Hematopoietic multipotent progenitor cell treated with erythropoietin and hydrocortisone succinate and interleukin-3 and kit ligand, for 15 days (in vitro differentiated cells): ENCODE measurements at places on chromosomes 11 and 22.

DNA sequence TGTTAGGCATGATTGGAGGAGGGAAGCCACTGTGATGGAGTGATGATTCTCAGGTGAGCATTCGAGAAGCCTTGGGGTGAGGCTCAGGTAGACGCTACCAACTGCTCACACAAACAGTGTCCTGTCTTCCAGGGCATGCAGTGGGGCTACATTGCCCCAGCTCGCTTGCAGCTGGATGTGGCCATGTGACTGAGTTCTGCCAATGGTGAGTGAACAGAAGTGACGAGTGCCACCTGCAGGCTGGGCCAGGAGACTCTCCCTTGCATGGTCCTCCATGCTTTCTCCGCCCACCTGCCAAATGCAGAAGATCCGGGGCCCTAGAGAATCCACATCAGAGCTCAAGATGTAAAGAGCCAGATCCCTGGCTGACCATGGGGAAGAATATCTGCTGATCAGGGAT lies 195.9 kb downstream of the BCR start:
- no peak for DNase-seq

DNA sequence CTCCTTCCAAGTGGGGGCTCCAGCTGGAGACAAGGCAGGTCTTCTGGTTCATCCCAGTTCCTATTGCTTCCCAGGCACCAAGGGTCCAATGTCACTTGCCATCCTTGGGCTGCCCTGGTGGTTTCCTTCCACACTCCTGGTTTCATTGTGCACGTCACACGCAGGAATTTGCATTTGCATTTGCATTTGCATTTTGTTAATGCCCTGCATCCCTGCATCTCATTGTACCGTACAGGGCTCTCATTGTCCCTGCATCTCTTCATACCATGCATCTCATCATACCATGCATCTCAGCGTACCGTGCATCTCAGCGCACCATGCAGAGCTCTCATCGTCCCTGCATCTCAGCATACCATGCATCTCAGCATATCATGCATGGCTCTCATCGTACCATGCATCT lies 112.2 kb upstream of the SYT13 start:
- DNase-seq, result no peak

DNA sequence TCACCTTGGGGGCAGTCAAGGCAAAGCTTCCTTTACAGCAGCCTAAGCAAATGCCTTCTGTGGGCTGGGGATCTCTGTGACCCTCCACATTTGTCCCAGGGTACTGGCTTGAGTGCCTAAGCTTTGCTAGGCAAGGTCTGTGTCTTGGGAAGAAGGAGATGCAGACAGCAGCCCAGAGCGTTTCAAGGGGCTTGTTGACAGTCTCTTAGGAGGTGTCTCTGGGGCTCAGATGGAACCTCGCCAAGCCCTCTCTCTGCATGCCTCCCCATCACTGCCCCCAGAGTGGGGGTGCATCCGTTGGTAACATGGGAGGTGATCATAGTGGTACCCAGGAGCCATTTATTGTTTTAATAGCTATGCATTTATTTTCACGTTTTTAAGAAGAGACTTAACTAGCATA lies 29.1 kb upstream of the TMPRSS4 start:
- no peak for DNase-seq

- no peak for DNase-seq
Observed at GRCh38 chr11:35260342-35260985, 121.5 kb downstream of the CD44 start.

GRCh38 chr11:57410287-57410686 lies 16.6 kb downstream of the SLC43A3 start:
- no peak for DNase-seq

- no peak for DNase-seq
Observed at GRCh38 chr11:78418584-78419211, 1.1 kb upstream of the GAB2 start.

DNA sequence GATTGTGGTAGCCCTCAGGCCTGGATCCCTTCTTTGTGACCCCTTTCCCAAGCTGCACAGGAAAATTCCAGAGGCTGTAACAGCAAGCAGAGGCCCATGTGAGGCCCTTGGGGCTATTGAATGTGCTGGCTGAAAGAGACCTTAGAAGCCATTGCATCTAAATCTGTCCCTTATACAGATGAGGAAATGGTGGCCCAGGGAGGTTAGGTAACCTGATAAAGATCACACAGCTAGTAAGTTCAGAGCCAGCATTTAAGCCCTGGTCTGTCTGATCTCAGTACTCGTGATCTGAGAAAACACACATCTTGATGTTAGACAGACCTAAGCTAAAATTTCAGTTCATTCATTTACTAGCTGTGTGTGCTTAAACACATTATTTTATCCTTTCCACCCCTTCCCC lies 115.9 kb upstream of the TBCEL start:
- no peak for DNase-seq

DNA sequence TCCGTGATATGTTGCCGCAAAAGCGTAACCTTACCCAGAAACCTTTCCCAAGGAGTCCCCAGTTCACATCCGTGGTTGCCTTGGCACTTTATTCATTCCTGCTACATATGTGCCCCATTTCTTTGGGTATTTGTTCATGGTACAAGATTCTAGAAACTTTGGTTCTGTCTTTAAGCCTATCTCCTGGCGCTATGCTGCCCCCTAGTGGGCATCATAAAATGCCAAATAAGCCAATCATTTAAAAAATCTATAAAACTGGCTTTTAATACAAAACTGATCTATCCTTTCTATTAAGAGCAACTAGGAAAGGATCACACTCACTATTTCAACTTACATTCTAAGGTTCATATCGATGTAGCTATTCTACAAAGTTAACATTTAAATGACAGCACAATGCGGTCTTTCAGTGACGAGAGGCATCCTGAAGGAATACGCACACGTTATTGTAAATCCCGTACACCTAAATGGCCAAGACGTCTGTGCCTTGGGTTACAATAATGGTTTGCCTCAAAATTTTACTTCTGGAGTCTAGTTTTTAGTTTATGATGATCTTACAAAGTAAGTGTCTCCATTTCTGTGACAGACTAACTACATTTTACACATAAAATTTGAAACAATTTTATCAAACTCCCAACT lies 16.2 kb downstream of the PIWIL3 start:
- DNase-seq, result peak; percentile 81
